ENCODE measurements at places on chromosomes 6 and 20.

DNA sequence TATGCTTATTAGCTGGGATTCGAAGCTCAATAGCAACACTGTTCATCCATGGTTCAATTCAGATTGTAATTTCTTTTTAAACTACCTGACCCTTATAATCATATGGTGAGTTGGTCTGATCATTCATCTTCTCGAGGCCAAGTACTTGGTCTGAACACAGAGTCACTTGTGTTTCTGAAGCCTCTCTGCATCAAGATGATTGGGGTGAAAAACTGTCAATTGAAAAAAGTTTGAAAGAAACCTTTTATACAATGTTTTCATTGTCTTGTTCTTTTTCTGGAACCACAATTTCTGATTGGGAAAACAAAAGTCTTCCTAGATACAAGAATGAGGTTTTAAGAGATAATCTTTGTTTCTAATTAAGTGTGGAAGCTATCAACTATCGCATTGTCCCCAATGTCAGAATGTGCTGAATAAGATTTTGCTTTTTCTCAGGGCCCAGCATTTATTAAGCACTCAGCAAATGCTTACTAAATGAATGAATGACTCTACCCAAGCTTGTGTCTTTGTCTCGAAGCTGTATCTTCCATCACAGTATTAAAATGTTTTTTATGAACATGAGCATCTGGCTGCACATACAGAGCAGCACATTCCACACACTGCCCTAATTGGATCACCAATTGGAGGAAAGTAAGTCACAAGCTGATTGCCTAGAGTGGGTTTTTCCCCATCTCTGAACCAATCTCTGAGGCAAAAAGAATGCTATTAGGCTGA, 45.0 kb upstream of the MOXD1 start:
- DNase-seq: no peak

- DNase-seq: no peak
Measured at GRCh38 chr6:159157431-159157830, 11.8 kb upstream of the FNDC1 start.

DNA sequence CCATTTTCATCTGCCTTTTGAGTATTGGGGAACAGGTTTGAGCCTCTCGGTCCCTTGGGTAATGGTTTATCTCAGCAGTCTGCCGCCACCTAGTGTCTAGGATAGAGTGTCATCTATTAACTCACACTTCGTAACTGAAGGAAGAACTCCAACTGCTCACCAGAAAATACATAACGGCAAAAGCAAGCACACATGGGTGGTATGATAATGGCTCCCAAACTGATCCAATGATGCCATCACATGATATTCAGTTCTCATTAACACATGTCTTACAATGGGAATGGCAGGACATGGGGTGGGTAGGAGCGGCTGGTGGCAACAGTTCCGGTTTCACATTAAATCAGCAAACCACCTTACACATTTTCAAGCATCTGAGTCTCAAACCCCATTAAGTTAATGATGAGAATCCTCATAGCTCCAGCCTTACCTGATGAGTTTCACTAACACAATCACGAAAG, 110.7 kb upstream of the PHACTR1 start:
- peak; percentile 47 for DNase-seq

DNA sequence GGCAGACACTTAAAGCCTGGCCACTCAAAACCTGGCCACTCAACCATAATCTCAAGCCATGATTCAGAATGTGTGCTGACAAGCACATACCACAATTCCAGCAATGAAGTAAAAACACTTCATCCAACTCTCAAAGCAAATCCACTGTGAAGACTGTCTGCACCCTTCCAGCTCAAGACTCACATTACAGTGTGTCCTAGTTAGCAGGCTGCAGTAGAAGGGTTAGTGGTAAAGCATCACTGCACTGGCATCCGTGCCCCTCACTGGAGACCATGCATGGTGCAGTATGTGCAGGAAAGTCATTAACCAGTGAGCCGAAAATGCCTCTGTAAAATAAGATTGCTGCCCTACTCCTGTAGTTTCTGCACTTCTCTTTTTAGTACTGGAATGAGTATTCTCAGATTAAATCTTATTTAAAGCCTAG, 43.4 kb downstream of the SLC23A2 start:
- no peak for DNase-seq

GRCh38 chr20:59441860-59442810, 141.7 kb downstream of the EDN3 start:
- no peak for DNase-seq

DNA sequence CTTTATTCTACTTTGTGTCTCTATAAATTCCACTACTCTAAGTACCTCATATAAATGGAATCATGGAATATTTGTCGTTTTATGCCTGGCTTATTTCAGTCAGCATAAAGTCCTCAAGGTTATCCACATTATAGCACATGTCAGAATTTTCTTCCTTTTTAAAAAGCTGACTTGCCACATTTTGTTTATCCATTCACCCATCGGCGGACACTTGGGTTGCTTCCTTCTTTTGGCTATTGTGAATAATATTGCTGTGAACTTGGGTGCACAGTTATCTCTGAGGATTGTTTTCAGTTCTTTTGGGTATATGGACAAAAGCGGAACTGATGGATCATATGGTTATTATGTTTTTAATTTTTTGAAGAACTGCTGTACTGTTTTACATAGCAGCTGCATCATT, 39.1 kb upstream of the ME1 start:
- no peak for DNase-seq

DNA sequence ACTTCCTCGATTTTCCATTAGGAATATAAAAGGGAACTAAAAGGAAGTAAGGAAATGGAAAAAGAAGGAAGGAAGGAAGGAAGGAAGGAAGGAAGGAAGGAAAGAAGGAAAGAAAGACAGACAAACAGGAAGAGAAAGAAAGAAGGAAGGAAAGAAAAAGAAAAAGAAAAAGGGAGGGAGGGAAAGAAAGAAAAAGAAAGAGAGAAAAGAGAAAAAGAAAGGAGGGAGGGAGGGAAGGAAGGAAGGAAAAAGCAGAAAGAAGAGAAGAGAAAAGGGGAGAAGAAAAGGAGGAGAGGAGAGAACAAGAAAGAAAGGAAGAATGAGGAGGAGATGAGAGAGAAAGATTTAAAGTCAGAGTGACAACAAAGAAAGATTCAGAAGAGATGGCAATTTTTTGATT, 724.5 kb downstream of the GRIK2 start:
- no peak for DNase-seq

GRCh38 chr6:16751251-16751946, 9.9 kb downstream of the ATXN1 start:
- DNase-seq: no peak

GRCh38 chr6:62465206-62465605, 179.2 kb upstream of the KHDRBS2 start:
- no peak for DNase-seq

DNA sequence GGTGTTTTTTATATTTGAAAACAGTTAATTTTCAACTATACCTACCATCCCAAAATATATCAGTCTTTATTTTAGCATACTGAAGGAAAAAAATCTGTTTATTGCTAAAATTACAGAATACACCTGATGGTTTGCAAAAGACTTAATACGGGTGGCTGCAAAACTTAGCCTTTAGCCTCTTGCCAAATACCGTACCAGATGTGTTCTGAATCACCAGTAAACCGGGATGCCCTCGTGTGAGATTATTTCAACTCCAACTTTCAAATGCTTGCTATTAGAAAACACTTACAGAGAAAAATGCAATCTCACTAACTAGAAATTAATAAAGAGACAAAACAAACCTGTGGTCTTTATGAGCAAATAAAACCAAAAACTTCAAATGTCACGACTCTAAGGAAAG, 36.0 kb downstream of the REV3L start:
- DNase-seq: peak; percentile 10

DNA sequence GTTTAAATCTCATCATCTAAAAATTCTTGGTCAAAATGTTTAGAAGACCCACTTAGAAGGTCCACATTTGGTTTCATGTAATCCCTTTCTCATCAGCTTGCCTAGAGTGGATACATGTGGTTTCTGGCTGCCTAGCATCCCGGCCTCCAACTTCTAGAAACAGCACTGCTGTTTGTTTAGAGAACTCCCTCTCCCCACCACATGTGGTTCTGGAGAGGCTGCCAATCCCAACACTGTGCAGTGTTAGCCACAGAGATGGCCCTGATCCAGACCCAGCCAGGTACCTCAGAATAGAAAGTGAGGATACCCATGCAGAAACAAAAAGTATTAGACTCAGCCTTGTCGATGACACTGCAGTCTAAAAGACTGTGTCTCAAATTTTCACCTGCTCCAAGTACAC, 241.8 kb downstream of the BCKDHB start:
- no peak for DNase-seq

- no peak for DNase-seq
Measured at GRCh38 chr6:22015216-22015615, 281.6 kb downstream of the PRL start.

- DNase-seq: no peak
Measured at GRCh38 chr6:79780881-79781280, 149.8 kb downstream of the SH3BGRL2 start.

DNA sequence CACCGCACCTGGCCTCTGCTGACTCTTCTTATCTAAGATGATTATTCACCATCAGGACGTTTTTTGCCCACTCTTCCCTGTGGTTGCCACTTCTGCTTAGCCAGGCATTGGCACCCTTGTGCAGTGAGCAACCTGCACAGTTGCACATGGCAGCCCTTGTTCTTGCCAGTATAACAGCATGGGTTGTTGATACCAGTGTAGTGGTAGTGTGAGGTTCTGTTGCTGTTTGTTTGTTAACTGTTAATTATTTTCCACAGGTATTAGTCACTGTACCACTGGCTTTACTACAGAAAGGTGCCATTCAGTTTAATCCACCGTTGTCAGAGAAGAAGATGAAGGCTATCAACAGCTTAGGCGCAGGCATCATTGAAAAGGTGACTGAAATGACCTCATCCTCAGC, 52.1 kb downstream of the DEK start:
- DNase-seq: no peak

DNA sequence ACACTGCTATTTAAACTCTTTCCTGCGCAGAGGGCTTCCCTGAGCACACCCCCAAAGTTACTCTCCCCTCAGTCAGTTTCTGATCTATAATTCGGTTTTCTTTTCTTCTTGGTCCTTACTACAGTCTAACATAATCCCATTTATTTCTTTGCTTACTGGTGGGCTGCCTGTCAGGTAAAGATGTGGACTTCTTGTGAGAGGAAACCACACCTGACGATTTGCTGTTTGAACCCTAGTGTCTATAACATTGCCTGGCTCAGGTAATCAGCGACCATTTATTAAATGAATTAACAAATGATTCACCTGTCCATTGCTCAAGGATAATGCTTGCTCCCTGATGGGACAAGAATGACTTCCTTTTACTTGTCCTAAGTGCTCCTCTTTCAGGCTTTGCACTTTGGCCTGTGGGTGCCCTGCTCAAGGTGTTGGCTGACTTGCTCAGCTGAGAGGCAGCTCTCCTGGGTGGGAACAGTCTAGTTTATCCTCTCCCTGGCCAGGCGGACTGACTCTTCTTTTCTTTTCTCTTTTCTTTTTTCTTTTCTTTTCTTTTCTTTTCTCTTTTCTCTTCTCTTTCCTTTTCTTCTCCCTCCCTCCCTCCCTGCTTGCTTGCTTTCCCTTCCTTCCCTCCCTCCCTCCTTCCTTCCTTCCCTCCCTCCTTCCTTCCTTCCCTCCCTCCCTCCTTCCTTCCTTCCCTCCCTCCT, 233.1 kb downstream of the BCAS1 start:
- DNase-seq: no peak

DNA sequence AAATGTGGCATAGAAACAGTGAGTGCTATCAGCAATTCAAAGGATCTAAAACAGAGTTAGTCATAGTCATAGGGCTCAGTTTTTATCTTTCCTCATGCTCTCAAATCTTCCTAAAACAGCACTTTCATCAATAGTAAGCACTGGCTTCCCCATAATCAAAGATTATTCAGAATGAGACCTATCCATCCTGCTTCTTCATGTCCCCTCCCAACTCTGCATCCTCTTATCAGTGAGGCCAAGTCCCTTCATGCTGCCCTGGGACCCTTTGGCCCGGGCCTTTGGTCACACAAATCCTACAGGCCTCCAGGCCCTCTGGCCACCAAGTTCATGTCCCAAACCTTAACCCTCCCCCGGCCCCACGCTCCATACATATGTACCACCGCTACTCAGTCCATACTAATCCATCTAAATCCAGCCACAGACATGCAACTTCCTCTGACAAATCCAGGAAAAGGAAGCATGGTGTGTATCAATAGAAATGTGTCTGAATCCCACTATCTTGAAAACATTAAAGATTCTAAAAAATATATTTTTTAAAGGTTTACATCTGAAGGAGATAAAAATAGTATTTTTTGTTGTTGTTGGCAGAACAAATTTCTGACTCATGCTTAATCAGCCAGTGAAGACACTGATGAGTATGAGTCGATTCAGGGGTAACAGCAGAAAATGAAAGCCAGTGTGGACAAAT, 143.5 kb downstream of the PDE7B start:
- peak; percentile 63 for DNase-seq

DNA sequence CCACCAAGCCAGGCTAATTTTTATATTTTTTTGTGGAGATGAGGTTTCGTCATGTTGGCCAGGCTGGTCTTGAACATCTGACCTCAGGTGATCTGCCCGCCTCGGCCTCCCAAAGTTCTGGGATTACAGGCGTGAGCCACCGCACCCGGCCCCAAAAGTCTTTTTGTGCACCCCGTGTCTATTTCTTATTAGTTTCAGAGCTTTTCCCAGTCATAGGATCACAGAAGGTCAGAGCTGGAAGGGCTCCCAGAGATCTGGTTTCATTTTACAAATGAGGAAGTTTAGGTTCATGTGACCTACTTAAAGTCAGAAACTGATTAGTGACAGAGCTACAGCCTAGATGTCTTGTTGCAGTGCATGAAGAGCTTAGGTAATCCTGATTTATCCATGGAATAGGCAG, 1.6 kb upstream of the OGFRL1 start:
- no peak for DNase-seq

GRCh38 chr20:13338999-13339411, 117.9 kb downstream of the ISM1 start:
- no peak for DNase-seq

DNA sequence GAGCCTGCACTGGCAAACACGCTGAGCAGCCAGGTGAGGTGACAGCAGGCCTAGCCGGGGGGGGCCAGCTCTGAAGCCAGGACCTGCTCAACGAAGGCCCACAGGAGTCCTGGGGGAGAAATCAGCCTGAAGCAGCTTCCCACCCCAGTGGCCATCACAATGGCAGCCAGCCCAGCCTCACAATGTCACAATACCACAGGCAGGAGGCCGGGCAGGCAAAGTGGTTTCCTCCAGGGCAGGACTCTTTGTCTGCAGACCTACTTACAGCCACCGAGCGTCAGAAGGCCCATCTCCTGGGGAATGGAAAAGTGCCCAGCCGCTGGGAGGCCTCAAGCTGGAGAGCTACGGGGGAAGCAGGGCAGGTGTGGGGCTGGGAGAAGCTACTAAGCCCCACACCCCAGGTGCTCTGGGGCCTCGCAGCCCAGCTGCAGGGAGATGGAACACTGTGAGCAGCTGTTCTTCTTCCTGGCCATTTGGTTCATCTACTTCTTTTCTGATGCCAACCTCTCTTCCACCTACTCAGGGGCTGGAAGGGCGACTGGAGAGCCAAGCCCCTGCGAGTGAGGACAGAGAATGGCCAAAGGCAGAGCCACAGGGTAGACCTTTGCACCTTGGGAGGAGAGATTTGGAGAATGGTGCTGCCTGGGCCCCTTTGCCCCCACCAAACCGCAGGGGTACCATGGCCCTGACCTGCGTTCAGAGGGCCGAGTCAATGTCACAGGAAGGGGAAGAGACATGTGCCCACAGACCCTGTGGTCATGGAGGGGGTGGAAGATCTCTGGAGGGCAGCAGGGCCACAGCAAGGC, 22.3 kb upstream of the AVP start:
- DNase-seq: no peak
